ENCODE measurements at places on chromosomes 4 and X.

DNA sequence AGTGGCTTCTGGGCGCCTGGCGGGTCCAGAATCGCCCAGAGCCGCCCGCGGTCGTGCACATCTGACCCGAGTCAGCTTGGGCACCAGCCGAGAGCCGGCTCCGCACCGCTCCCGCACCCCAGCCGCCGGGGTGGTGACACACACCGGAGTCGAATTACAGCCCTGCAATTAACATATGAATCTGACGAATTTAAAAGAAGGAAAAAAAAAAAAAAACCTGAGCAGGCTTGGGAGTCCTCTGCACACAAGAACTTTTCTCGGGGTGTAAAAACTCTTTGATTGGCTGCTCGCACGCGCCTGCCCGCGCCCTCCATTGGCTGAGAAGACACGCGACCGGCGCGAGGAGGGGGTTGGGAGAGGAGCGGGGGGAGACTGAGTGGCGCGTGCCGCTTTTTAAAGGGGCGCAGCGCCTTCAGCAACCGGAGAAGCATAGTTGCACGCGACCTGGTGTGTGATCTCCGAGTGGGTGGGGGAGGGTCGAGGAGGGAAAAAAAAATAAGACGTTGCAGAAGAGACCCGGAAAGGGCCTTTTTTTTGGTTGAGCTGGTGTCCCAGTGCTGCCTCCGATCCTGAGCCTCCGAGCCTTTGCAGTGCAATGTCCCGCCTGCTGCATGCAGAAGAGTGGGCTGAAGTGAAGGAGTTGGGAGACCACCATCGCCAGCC is at the start of gene ATOH1:
Gene ATOH1 (plus strand): TSS at position 422 of the 663 bp plus-strand sequence. CDS start 174 bp downstream, at position 596.
- no peak for DNase-seq

GRCh38 chr4:173018446-173018845 is 150.2 kb upstream of the GALNT7 start:
- DNase-seq = no peak

DNA sequence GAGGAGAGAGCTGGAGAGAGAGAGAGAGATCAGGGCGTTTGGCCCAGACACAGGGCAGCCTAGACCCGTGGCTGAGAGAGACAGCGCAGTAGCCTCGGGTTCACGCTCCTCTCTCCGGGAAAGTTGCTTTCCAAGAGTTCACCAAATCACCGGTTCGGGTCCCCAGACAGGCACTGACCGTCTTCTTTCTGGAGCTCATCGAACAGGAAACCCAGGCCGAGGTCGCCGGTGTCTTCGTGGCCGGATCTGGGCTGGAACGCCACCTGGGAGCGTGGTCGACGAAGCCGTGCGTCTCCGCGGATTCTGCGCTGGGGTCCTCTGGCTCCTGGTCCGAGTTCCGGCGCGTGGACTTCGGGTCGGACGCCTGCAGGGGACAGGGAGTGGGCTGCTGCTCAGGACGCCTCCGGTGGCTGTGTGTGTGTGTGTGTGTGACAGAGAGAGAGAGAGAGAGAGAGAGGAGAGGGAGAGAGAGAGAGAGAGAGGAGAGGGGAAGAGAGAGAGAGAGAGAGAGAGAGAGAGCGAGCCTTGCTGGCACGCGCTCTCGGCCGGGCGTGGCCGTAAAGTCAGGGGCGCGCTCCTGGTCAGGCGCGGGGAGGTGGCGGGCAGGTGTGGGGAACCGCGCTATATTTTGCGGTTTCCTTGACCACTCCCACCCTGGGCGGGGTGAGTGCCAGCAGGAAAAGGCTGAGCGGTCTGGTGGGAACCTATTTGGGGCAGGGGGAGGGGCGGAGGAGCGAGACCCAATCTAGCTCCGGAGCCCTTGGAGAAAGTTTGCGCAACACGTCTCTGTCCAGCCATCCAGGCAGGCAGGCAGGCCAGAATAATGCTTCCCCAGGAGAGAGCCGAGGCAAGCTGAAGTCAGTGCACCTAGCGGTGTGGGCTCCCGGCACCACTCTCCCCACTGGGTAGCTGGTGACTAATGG is 62.1 kb downstream of the RHOXF2B start:
- DNase-seq = no peak

DNA sequence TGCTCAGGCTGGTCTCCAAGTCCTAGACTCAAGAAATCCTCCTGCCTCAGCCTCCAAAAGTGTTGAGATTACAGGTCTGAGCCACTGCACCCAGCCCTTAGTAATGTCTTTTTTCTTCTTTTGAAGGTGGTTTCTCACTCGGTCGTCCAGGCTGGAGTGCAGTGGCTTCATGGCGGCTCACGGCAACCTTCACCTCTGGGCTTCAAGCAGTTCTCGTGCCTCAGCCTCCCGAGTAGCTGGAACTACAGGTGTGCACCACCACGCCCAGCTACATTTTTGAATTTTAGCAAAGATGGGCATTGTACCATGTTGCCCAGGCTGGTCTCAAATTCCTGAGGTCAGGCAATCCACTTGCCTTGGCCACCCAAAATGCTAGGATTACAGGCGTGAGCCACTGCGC is 32.3 kb upstream of the ASMTL start:
- DNase-seq = no peak

- DNase-seq = no peak
These were observed 1327.4 kb downstream of the FSTL5 start for GRCh38 chr4:160836431-160836830.

GRCh38 chr4:183469285-183469684 is 24.8 kb downstream of the CDKN2AIP start:
- no peak for DNase-seq

GRCh38 chr4:162684371-162684700 is 482.4 kb downstream of the NAF1 start:
- DNase-seq = no peak

- no peak for DNase-seq
These were observed 2687.3 kb downstream of the PCDH7 start for GRCh38 chr4:33407496-33407895.

DNA sequence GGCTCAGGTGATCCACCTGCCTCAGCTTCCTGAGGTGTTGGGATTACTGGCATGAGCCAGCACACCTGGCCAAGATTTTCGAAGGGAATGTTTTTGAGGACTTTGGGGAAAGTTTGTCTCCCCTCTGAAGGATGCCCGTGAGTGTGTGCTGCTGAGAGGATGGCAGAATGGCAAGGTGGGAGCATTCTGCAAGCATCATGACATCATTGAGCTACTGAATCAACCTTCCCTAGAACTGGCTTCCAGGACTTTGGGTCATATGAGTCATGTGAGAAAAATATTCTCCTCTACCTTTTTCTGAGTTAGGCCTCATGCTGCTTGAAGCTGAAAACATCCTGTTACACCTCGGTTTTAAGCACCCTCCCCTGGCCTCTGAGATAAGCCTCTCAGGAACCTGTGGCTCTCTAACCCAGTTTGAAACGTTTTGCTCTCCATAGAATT is 31.0 kb downstream of the TMEM131L start:
- DNase-seq = no peak

DNA sequence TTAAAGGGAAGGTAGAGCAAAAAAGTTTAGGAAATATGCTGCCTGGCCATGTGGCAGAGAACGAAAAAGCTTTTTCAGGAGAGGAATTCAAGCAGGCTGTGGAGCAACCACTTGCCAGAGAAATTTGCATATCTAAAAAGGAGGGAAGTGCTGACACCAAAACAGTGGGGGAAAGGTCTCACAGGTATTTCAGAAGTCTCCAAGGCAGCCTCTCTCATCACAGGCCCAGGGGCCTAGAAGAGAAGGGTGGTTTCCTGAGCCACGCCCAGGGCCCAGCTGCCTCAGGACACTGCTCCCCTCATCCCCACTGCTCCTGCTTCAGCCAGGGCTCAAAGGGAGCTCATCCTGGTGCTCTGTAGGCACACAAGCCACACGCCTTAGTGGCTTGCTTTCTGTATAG is 29.9 kb upstream of the STS start:
- no peak for DNase-seq

All from NCI-H748 treated with DMSO at 0.1 percent for 48 hours (cell line).